SK-N-SH (cell line): ENCODE measurements at places on chromosomes 6 and 20.
A peak's percentile ranks its signal among the peaks of the same experiment; 100 is the strongest.

- H3K36me3 ChIP-seq = no peaks in the 10 kb centered on the region
- no peak overlapping the region for H3K27ac ChIP-seq
- H3K27me3 ChIP-seq = no peaks in the 10 kb centered on the region
- no peak for DNase-seq
- H3K4me1 ChIP-seq = no peaks in the 10 kb centered on the region
These were observed 119.5 kb downstream of the PHACTR3 start for GRCh38 chr20:59723607-59724456.

- H3K27me3 ChIP-seq = no peaks in the 10 kb centered on the region
- no peaks in the 10 kb centered on the region for H3K4me1 ChIP-seq
- DNase-seq = no peak
These were observed 154.6 kb upstream of the SOX4 start for GRCh38 chr6:21438986-21439352.

DNA sequence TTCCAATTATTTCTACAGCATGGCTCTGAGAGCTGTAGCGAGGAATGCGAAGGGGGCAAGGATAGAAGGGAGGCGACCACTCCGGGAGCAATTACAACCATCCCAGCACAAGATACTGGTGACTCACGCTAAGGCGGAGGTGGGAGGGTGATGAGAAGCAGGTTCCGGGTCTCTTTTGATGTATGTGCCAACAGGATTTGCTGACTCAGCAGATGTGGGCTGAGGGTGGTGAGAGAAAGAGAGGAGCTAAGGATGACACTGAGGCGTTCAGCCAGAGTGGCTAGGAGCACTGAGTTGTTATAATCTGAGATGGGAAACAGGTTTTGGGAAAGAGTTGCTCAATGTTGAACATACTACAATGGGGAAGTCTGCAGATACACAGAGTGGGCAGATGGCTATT is 9.3 kb upstream of the TXNDC5 start:
- no peaks in the 10 kb centered on the region; the same call in 1 of the 2 replicates for H3K27me3 ChIP-seq
- no peaks in the 10 kb centered on the region for H3K36me3 ChIP-seq
- DNase-seq = no peak
- no peaks in the 10 kb centered on the region for H3K4me1 ChIP-seq
- H3K27ac ChIP-seq = no peak overlapping the region

- H3K4me1 ChIP-seq = peaks cover under 1% of the 10 kb centered on the region
- H3K36me3 ChIP-seq = no peaks in the 10 kb centered on the region
- H3K27me3 ChIP-seq = no peaks in the 10 kb centered on the region
- no peak for DNase-seq
- no peak overlapping the region for H3K4me3 ChIP-seq
These were observed 3.6 kb downstream of the DOP1A start for GRCh38 chr6:83071023-83071422.

DNA sequence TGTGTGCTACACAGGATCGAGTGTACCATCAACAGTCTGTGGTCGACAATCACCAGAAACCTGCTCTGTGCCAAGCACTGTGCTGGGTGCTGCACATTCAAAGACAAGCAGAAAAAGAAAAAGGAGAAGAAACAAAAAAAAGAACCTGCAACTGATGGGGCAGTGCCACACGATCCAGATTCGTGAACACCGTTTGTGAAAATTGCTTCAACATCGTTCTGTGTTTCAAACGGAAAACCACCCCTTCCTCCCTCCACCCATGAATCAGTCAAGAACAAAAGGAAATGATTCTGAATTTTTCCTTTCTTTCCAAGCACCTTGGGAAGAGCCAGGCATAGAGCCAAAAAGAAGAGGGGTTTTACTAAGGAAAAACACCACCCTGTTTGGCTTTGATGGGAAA is 129.2 kb upstream of the ARID1B start:
- H3K36me3 ChIP-seq = no peaks in the 10 kb centered on the region
- peaks cover 7% of the 10 kb centered on the region; the same call in 1 of the 2 replicates for H3K4me1 ChIP-seq
- H3K4me3 ChIP-seq = no peak overlapping the region
- H3K27me3 ChIP-seq = no peaks in the 10 kb centered on the region
- no peak for DNase-seq
- no peak overlapping the region for H3K27ac ChIP-seq

DNA sequence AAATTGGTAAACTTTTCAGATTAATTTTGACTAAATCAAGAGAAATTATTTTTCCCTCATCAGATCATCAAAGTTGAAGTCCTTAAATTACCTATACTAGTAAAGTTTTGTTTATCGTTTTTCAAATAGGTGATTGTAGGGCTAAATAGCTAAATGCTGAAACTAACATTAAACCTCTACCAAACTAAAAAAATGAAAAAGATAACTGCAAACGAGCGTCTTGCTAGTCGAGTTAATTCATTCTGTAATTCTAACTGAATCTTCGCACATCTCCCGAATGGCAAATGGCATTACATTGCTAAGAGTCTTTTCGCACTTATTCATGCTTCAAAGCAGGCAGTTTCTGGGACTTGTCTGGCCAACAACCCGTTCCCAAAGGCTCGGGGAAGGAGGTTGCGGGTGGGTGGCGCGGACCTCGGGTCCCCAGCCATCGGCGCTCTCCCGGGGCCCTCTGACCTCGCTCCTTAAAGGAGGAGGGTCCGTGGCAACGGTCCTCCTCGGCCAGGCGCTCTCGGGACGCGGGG is 43.8 kb downstream of the POPDC3 start:
- H3K4me3 ChIP-seq = peak overlapping the region; percentile 85
- DNase-seq = no peak
- no peaks in the 10 kb centered on the region for H3K36me3 ChIP-seq
- no peaks in the 10 kb centered on the region for H3K27me3 ChIP-seq
- H3K4me1 ChIP-seq = no peaks in the 10 kb centered on the region

- H3K27ac ChIP-seq = no peak overlapping the region
- DNase-seq = no peak
- H3K36me3 ChIP-seq = no peaks in the 10 kb centered on the region
These were observed 2.5 kb downstream of the TTLL2 start for GRCh38 chr6:167327391-167327790.

DNA sequence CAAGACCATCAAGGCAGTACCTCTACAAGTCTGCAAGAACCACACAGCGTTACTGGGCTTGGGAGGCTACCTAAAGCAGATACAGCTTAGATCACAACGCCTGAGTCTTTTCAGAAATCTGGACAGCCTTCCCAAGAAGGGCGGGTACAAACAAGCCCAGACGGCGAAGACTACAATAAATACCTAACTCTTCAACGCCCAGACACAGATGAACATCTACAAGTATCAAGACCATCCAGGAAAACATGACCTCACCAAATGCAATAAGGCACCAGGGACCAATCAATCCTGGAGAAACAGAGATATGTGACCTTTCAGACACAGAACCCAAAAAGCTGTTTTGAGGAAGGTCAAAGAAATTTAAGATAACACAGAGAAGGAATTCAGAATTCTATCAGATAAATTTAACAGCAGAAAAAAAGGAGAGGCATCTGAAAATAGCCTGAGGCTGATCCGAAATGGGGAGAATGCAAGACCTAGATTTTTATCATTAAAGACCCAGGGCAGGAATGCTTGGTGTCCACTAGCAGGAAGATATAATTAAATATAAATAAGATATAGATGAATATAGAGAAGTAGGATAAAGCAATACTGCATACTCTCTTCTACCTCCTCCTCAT is 131.7 kb upstream of the COL21A1 start:
- no peaks in the 10 kb centered on the region for H3K36me3 ChIP-seq
- no peak overlapping the region for H3K27ac ChIP-seq
- peaks cover 5% of the 10 kb centered on the region; the same call in 1 of the 2 replicates for H3K4me1 ChIP-seq
- no peaks in the 10 kb centered on the region for H3K27me3 ChIP-seq
- no peak overlapping the region for H3K4me3 ChIP-seq
- no peak for DNase-seq

- no peaks in the 10 kb centered on the region for H3K27me3 ChIP-seq
- DNase-seq = no peak
- peaks cover 7% of the 10 kb centered on the region; the same call in 1 of the 2 replicates for H3K4me1 ChIP-seq
- no peak overlapping the region for H3K27ac ChIP-seq
These were observed 75.1 kb downstream of the SNX9 start for GRCh38 chr6:157898169-157898568.

DNA sequence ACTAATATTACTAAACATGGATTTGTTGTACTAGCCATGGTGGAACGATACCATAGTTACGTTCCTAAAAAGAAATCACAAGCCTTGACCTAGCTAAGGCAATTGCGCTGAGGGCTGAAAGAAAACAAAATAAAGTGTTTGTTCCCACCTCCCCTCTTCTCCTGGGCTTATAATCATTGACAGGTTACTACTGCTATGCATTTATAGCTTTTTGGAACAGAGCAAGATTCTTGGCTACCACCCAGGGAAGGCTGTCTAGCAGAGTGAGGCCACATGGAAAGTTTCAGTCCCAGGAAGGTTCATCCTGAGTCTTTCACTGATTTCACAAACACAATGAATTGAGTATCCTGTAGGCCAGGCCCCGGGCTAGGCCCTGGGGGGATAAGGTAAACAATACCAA is 84.6 kb downstream of the TMEM170B start:
- no peaks in the 10 kb centered on the region for H3K4me1 ChIP-seq
- no peak overlapping the region for H3K4me3 ChIP-seq
- H3K27ac ChIP-seq = no peak overlapping the region

DNA sequence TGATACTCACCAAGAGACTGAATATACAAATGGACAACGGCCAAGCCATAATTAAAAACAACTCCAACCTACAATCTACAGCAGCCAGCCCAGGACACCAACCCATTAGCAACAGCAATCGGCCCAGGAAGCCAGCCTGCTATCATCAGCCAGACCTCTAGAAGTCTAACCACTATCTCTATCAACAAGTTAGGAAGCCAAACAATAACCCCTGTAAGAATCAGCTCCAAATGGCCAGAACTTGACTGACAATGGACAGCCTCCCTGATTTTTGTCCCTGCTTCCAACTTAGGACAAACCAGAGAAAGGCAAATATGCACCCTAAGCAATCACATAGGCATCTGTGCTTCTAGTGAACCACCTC is 511.8 kb upstream of the JARID2 start:
- H3K4me1 ChIP-seq = no peaks in the 10 kb centered on the region
- peak overlapping the region; percentile 51; the same call in 1 of the 2 replicates for H3K27ac ChIP-seq
- H3K27me3 ChIP-seq = no peaks in the 10 kb centered on the region
- H3K4me3 ChIP-seq = no peak overlapping the region
- H3K36me3 ChIP-seq = no peaks in the 10 kb centered on the region

GRCh38 chr20:17871886-17872285 is 96.7 kb downstream of the SNX5 start:
- no peak overlapping the region for H3K4me3 ChIP-seq
- H3K36me3 ChIP-seq = no peaks in the 10 kb centered on the region
- no peak for DNase-seq
- peaks cover 21% of the 10 kb centered on the region for H3K27me3 ChIP-seq
- H3K27ac ChIP-seq = no peak overlapping the region

- H3K27me3 ChIP-seq = no peaks in the 10 kb centered on the region
- no peak for DNase-seq
- H3K36me3 ChIP-seq = no peaks in the 10 kb centered on the region
These were observed 24.5 kb downstream of the FAM110A start for GRCh38 chr20:858011-858410.

DNA sequence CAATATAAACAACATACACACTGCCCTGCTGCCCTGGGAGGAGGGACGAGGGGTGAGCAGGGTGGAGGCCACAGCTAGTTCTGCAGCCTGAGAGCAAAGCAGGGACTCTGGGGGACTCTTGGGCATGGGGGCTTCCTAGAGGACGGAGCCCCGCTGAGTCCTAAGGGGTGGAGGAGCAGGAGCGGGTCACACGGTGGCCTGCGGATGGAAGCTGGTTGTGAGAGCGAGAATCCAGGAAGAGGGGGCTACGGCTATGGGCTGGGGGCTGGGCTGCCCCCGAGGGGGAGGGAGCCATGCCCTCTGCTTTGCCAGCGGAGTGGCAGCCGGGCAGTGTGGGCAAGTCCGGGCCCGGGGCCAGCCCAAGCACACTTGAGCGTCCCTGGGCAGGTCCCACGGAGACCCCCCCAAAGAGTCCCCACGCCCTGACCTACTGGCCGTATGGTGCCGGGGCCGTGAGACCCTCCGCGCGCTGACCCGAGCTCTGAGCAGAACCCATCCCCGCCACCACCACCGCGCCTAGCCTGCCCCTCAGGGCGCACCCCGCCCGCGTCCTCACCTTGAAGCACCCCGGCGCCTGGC is 369 bp downstream of the ADAM33 start:
- no peak overlapping the region for H3K27ac ChIP-seq
- peaks cover 19% of the 10 kb centered on the region; the same call in 1 of the 2 replicates for H3K4me1 ChIP-seq
- no peaks in the 10 kb centered on the region for H3K36me3 ChIP-seq
- H3K27me3 ChIP-seq = peaks cover under 1% of the 10 kb centered on the region; the same call in 1 of the 2 replicates

- H3K36me3 ChIP-seq = no peaks in the 10 kb centered on the region
- H3K4me3 ChIP-seq = peak overlapping the region; percentile 42; the same call in 1 of the 2 replicates
- peak; percentile 89 for DNase-seq
- no peak overlapping the region for H3K27ac ChIP-seq
These were observed 37.7 kb downstream of the KCNQ2 start for GRCh38 chr20:63434599-63435378.

DNA sequence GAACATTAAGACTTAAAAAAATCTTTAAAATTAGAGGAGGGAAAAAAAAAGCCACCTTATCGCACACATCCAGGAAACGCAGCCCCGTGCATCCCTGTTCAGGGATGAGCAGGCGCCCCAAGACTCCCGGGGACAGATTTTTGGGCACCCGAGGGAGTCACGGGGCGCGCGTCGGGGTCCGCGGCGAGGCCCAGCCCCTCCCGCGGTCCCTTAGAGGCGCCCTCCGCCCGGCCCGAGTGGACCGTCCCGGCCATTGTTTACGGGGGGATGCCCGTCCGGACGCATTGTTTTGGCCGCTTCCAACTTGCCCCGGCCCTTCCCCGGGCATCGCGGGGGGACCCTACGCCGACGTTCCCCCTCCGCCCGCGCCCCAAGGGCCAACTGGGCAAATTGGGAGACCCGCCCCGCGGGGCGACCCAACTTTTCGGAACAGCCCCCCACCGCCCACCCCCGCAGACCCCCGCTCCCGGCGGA is 610 bp downstream of the ZNF217 start:
- H3K27me3 ChIP-seq = no peaks in the 10 kb centered on the region
- peak overlapping the region; percentile 98 for H3K27ac ChIP-seq

GRCh38 chr6:163165922-163166321 is 248.6 kb upstream of the QKI start:
- no peaks in the 10 kb centered on the region for H3K27me3 ChIP-seq
- H3K4me1 ChIP-seq = no peaks in the 10 kb centered on the region
- H3K36me3 ChIP-seq = no peaks in the 10 kb centered on the region
- H3K4me3 ChIP-seq = no peak overlapping the region
- peak; percentile 84 for DNase-seq

- H3K4me1 ChIP-seq = no peaks in the 10 kb centered on the region
- no peaks in the 10 kb centered on the region for H3K36me3 ChIP-seq
- H3K27ac ChIP-seq = peak overlapping the region; percentile 76
- no peak for DNase-seq
These were observed 293.8 kb upstream of the RGS17 start for GRCh38 chr6:153424719-153425400.

GRCh38 chr6:119848696-119849095 is 499.1 kb upstream of the MAN1A1 start:
- no peak overlapping the region for H3K4me3 ChIP-seq
- no peaks in the 10 kb centered on the region for H3K36me3 ChIP-seq
- DNase-seq = no peak
